Spleen (tissue), 13 donors: ENCODE measurements at places on chromosomes 1 and 21.

- DNase-seq, result no peak
Observed at GRCh38 chr1:16172964-16173446, 17.1 kb upstream of the EPHA2 start.

GRCh38 chr21:36149788-36150711 lies 6.6 kb upstream of the DOP1B start:
- DNase-seq, result no peak

DNA sequence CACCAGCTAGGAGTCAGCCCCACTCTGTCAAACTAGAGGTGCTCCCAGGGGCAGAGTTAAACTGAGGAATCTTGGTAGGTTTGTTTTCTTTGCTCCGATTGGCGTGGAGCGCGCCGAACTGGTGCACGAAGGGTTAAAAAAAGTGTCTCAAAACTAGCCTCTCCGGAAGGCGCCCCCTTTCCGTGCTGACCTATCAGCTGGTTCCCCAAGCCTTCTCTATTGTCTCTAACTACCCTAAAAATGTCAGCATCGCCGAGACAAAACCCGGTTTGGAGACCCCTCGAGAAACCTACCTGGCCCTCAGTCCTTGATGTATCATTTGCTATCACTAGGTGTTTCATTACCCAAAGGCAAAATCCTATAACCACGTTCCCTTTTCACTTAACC lies 2.2 kb downstream of the TGFB2 start:
- DNase-seq, result no peak

DNA sequence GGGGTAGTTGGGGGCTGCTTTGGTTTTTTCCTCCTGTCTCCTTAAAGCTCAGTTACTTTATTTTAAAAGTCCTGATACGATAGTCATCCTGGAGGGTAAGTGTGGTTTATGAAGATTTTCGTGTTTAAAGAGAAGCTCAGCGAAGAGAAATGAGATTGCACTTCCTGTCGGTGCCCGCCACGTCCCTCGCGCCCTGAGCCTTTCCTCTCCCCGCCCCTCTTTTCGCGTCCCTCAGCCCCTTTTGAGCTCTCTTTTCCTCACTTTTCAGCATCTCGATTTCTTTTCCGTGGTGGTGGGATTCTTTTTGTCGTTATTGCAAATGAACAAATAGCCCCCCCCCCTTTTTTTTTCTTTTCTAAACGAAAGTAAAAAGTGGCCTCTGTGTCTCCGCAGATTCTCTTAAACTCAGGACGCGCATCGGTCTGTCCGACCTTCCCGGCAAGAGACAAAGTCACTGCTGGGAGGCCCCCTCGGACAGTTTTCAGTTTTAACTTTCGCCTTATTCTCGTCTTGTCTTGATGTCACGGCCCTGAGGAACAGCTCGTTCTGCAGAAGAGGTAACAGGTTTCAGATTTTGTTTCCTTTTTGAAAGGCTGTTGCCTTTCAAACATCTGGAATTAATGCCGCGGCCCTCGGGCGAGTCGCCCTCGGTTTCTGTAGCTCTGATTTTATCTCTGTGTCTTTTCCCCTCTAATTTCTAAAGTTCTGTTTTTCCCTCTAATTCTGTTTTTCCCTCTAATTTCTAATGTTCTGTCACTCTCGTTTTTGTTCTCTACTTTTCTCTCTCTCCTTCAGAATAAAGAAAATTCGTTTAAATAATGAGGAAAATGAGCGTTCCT lies 1.0 kb upstream of the DMRTA2 start:
- no peak for DNase-seq

GRCh38 chr21:35019631-35020032 lies 29.5 kb downstream of the RUNX1 start:
- DNase-seq, result no peak

DNA sequence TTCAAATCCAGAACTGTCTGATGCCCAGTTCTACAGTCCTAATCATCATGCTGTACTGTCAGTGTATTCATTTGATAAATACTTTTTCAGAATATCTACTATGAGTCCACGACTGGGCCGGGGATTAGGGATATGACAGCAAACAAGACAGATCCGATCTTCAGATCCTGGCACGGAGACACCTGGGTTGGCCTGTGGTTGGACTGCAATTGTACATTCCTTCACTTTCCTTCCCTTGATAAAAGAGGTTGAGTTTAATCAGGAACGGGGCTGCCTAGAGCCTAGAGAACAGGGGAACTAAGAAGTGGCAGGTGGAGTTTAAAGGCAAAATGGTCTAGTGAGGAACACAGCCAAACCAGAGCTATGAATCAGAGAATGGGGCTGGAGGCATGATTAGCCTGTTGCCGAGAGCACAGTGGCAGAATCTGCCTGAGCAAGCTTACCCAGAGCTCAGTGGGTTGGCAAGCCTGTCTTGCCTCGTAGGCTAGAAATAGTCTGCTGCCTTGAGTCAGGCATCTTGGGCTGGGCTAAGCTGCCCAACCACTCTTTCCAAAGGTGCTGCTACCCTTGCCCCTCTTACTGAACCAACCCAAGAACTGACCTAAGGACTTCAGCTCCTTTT lies 38.1 kb upstream of the PTCH2 start:
- no peak for DNase-seq

DNA sequence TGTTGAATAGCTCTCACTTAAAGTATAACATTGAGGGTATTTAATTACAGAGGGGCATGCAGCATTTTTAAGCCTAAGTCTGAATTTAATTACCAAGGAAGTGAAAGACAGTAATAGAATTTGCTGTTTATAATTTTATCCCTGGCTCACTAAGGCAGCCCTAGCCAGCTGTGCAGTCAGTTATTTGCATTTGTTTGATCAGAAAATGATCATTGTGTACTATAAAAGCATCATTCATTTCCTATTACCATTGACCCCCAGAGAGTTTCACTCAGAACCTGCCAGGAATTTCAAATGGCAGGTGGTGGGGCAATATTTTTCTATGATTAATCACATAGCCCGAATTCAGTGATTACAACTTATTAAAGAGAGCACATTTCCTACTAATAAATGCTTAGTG lies 277.1 kb upstream of the KAZN start:
- DNase-seq, result no peak

DNA sequence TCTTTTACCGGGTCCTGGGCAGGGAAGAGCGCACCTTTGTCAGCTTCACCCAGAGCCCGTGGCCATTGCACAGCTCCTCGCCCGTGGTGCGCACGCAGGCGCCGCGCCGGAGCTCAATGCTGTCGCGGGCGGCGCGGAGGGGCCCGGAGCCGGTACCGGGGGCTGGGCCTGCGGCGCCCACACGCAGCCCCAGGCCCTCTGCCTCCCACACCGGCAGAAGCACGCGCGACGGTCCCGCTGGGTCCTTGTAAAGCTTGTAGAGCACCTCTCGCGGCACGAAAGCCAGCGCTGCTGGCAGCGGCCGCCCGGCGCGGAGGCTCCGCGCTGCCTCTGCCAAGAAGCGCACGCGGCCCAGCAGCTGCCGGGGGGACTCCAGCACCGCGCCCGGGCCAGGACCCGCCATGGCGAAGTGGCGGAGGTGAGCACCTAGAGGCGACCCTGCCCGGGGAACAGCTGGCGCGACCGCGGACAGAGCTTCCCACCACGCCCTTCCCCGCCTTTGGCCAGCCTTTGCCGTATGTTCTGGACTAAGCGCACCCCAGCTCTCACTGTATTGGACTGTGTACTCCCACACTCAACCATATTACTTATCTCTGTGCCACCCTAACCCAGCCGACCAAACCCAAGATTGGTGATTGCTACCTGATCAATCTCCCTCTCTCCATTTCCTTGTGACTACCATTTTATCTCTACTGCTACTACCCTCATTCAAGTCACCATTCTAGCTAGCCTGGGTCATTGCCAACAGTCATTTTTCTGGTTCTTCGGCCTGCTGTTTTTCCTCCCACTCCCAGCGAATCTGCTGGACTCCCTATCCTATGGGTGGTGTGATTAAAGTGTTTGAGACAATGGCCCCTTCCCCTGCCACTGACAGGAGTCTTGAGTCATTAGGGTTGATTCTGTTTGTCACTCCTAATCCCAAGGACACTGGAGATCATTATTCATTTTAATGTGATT lies at the start of gene HECTD3:
Gene HECTD3 (minus strand): TSS at position 470 of the 957 bp plus-strand sequence. CDS start 67 bp downstream, at position 403.
- peak; percentile 94 for DNase-seq

GRCh38 chr1:246708166-246708565 lies 16.0 kb upstream of the SCCPDH start:
- DNase-seq, result no peak

- no peak for DNase-seq
Observed at GRCh38 chr1:203188686-203189232, 2.3 kb upstream of the CHI3L1 start.

DNA sequence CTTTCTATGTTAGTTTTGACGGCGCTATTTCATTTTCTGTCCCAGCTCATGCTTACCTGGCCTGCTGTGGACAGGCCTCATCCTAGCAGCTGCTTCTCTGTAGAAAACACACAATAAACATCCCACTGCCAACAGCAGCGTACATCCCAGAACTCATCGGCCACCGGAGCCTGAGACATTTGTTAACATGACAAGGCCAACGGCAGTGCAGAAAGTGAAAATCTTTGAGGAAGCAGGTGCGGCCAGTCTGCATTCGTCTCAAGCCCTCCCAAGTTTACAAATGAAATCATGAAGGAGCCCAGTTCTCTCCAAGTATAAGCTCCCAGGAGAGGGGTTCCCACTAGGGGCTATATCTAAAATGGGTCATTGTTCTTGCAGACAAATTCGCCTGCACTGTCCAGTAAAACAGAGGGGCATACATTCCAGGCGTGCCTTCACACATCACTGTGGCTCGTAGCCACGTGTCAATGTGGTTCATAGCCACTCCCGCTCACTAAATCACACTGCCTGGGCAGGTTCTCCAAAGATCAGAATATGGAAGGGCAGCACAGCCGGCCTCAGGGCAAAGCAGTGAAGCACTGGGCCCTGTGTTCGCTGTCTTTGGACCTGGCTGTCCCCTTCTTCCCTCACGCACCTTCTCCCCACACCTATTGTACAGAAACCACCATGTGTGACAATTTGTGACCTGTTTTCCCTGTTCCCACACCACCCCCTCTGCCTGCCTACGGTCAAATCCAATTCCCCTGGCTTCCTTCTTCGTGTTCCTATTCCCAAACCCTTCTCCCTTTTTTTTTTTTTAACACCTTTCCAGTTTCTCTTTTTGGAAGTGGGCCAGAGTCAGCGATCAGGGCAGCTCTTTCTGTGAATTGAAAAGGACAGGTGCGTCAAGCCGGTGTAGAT lies 27.0 kb upstream of the ABCG1 start:
- no peak for DNase-seq

- DNase-seq, result no peak
Observed at GRCh38 chr1:214549604-214550003, 1.8 kb downstream of the PTPN14 start.

- DNase-seq, result no peak
Observed at GRCh38 chr1:186301448-186301847, 73.6 kb downstream of the TPR start.

- no peak for DNase-seq
Observed at GRCh38 chr1:181043025-181043888, 9.5 kb downstream of the MR1 start.

GRCh38 chr1:45266151-45266801 lies 59.9 kb upstream of the ZSWIM5 start:
- peak; percentile 61 for DNase-seq

DNA sequence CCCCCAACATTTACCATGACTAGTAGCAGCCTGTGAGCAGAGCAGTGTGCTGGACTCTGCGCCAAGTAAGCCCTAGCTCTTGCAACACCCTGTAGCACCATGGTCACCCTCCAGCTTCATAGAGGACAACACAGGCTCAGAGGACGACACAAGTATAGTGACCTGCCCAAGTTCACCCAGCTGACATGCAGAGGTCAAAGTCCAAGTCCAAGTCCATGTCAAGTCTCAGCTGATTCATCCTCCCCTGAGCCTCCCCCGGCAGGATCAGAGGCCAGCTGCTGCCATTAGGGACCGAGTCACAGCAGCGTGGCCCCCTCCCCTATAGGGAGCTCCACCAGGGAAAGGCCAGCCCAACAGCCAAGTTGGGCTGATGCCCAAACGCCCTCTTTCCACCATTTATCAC lies 15.9 kb downstream of the SDC3 start:
- no peak for DNase-seq

DNA sequence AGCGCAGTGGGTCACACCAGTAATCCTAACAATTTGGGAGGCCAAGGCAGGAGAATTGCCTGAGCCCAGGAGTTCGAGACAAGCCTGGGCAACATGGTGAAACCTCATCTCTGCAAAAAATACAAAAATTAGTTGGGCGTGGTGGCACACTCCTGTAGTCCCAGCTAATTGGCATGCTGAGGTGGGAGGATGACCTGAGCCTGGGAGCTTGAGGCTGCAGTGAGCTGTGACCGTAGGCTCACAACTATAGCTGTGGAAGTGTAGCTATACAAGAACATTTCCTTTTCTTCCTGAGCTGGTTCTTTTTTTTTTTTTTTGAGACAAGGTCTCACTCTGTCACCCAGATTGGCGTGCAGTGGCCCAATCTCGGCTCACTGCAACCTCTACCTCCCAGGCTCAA lies 19.1 kb upstream of the ZNF697 start:
- no peak for DNase-seq

GRCh38 chr21:36306872-36307534 lies 13.0 kb upstream of the MORC3 start:
- peak; percentile 21 for DNase-seq

DNA sequence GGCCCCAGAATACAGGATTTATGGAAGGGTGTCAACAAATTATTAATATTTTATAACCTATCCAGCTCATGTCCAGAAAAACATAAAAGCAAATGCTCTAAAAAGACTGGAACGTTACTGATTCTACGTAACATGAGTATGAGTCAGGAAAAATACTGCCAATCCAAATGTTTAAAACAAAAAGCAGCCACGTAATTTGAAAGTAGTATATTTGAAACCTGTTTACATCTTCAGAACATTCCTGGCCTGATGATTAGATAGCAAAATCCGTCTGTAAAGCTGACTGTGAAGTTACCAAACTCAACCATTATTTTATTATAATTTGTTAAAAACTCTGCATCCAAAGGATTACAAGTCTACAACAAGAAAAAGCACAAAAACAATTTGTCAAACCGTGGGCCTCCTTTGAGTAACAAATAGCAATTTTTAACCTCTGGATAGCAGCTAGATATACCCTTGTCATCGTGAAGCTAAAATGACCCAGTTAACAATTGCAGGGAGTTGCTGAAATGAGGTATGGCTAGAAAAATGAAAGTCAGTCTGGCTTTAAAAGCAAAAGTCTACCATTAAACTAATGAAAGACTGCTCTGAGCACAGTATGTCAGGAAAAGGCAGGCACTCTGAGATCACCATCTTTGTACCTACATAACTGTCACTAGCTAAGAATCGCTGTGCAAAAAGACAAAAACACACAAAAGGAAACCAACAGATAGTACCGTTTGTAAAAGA lies 1.2 kb downstream of the UBR4 start:
- no peak for DNase-seq

- no peak for DNase-seq
Observed at GRCh38 chr21:28142697-28143096, 850.0 kb downstream of the LTN1 start.
